ENCODE measurements at places on chromosomes 7 and 10. TPM values are rescaled to one million over a fixed set of nuclear protein-coding genes. Genes with fewer than 3 reads are reported as not detected.

DNA sequence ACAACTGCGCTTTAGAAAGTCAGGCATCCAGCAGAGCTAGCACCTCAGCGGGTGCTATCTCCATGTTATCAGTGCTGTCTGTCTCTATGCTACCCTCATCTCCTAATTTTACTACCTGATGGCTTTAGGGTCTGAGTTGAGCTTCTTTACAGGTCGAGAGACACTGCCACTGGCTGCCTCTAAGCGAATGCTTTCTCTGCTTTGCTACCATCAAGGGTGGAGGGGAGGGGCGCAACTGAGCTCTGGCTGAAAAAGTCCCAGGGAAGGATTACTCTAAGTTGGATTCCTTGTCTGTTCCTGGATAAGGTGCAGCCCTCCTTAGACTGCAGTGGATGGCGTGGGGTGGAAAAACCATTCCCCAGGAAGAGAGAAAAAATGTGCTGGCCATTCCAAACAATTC, 105.7 kb downstream of the CDK14 start:
- DNase-seq: no peak

- DNase-seq: peak; percentile 31
Measured at GRCh38 chr7:81845744-81846241, 75.9 kb upstream of the HGF start.

- no peak for DNase-seq
Measured at GRCh38 chr7:126222782-126223181, 1030.0 kb downstream of the GRM8 start.

GRCh38 chr10:99945263-99945662, 64.5 kb downstream of the DNMBP start:
- DNase-seq: peak; percentile 55

- no peak for DNase-seq
Measured at GRCh38 chr7:55271069-55271626, 94.0 kb upstream of the LANCL2 start.

DNA sequence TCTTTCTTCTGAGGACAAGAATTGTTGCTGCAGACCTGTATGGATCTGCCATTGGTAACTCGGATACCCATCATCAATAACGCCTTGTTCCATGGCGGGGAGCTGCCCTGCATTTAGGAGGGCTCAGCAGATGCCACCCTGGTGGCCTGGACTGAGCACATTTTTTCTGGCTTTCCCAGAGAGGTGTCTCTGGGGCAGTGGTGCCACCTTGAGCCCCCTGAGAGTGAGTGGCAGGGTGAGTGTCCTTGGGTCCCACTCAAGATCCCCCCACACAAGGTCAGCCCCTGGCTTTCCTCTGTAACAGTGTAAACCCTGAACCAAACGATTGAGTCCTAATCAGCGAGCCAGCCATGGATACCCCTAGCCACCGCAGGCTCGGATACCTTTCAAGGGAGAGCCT, 258.6 kb downstream of the GLRX3 start:
- DNase-seq: peak; percentile 10

Gene OR2A7
- total RNA-seq: 12.6 TPM

Gene TMEM273
- 72.9 TPM for total RNA-seq

Gene VDAC2
- 148 TPM for total RNA-seq

Gene SPOCK2
- 17.4 TPM for total RNA-seq

Gene CCZ1
- total RNA-seq: 11.7 TPM

Gene BAMBI
- not detected for total RNA-seq

Measured in stomach (tissue), 19 donors.